ENCODE measurements at places on chromosomes 2 and 18.

- DNase-seq, result no peak
These were observed 28.1 kb downstream of the PTPN2 start for GRCh38 chr18:12855916-12856315.

GRCh38 chr18:5488844-5489243 is 55.0 kb downstream of the EPB41L3 start:
- DNase-seq, result no peak

DNA sequence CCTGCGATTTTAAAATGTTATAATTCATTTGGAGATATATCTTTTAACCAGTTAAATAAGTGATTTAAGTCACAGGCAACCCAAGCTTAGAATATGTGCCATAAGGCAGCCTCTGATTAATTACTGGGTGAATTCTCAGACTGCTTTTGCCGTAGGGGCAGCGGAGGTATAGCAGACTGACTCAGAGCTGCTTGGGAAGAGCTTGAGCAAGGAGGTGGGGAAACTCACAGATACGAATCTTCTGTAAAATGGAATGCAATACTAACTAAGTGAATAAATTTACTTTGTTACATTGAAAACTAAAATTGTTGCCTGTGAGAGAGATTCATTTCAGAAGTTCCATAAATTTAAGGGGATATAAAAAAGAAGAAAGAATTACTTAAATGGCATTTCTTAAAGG is 115.4 kb downstream of the KYNU start:
- DNase-seq, result no peak

GRCh38 chr2:101725038-101725437 is 27.5 kb downstream of the MAP4K4 start:
- no peak for DNase-seq

- no peak for DNase-seq
These were observed 342.1 kb downstream of the SLC4A3 start for GRCh38 chr2:219969508-219969907.
